Uterus (tissue), 4 donors: ENCODE measurements at places on chromosomes 7 and 10.

DNA sequence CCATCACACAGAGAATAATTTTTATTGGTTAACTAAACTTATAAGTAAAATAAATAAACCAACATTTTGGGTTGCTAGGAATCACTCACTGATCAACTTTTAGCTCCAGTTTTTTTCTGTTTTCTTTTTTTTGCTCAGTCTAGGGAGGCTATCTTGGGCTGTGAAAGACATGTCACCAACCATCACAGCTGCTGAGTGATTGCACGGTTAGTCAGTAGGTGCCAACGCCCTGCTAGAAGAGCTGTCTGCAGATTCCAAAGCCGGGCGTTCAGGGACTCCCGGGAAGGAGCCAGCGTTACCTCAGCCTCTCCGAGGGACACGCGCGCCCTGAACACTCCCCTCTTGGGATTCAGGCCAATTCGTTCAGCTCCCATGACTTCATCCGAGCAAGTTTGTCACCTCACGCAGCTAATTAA is 604 bp upstream of the STAM start:
- no peak for DNase-seq

GRCh38 chr7:81846398-81846797 is 76.6 kb upstream of the HGF start:
- DNase-seq: no peak

GRCh38 chr7:151089893-151090730 is 3.8 kb downstream of the AGAP3 start:
- DNase-seq: no peak

GRCh38 chr10:30587522-30588031 is 42.0 kb downstream of the LYZL2 start:
- DNase-seq: no peak

DNA sequence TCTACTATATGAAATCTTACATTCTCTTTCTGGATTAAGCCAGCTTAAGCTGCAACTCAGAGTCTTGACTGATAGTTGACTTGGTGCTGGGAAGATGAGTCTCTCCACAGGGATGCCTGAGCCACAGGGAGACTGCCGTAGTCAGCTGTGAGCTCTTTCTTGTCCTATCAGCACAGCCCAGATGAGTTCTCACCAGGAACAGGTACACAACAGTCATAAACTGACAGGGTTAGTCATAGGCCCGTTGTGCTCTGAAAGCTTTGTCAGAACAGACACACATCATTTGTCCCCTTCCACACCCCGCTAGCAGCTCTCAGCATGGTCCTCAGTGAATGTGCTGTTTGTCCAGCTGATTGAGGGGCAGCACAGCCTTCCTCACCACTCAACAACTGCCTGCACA is 221.6 kb downstream of the RPS24 start:
- no peak for DNase-seq

- no peak for DNase-seq
Observed at GRCh38 chr10:74104480-74104879, 46.1 kb downstream of the AP3M1 start.

GRCh38 chr7:130396109-130396508 is 15.8 kb downstream of the CPA1 start:
- DNase-seq: no peak

- DNase-seq: no peak
Observed at GRCh38 chr10:8416760-8417159, 362.3 kb downstream of the GATA3 start.

DNA sequence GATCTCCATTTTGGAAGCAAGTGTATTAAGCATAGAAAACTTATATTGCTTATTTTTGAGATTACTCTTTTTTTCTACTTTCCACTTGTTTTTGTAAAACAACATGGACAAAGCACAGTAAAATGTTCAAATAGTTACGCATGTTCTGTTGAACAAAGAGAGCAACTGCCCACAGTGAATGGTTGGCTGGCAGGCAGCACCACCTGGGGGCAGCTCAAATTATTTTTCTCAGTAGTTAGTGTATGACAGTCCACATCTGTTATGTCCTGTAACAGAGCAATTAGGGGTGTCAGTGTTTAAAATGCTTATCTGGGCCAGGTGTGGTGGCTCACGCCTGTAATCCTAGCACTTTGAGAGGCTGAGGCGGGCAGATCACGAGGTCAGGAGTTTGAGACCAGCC is 46.1 kb upstream of the CACUL1 start:
- DNase-seq: no peak

- no peak for DNase-seq
Observed at GRCh38 chr10:63501954-63502353, 19.2 kb upstream of the REEP3 start.

DNA sequence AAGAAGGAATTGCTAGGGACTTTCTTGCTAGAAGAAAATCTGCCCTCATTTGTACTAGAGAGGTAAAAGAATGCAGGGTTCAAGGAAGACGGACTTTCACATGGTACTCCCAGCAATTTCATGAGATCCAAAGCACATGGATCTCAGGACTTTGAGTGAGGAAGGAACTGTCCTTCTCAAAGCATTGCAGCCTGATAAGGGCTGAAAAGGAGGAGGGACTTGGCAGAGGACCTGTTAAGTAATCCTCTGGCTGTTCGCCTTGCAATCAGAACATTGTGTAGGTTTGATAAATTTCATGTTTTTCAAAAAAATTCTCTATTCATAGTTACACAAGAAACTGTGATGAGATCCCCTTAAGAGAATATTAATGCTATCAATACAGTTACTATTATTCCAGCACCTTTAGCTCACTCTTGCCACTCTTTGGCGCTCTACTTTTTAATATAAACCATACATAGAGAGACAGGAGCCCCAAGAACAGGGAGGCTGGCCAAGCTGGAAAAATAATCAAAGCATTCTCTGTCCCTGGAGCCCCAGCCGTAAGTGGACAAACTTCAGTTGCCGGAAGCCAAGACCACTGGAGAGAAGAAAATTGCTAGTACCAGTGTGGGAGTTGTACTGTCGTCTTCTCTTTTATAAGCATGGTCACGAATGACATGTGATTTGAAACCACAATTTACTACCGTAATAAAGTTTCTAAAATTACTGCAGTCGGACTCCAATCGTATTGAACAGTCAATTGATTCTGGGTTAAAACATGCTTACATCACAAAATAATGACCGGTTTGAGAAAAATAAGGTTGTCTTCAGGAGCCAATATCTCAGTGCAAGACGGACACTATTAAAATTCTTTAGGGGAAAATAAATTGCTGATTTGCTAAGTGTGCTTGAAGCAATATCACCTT is 424.4 kb downstream of the SDK1 start:
- DNase-seq: no peak

GRCh38 chr7:122752583-122752982 is 49.9 kb upstream of the RNF148 start:
- no peak for DNase-seq

GRCh38 chr10:3659203-3659917 is 125.6 kb downstream of the KLF6 start:
- DNase-seq: no peak

DNA sequence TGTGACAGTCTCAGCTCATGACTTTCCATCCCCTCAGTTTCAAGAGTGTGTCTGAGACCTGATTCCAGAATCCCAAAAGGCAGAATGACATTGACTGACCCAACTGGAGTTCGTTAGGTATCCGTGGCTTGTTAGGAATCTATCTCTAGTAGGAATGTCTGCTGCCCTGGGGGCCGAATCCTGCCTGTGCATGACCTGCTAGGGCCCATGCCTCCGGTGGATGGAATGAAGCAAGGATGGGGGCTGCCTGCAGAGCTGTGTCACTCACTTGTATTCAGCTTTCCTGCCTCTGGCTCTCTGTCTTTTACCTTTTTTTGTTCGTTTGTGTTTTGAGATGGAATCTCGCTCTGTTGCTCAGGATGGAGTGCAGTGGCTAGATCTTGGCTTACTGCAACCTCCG is 129.5 kb downstream of the SDK1 start:
- no peak for DNase-seq

- DNase-seq: no peak
Observed at GRCh38 chr7:57775396-57776088, 325.6 kb downstream of the ZNF716 start.

GRCh38 chr10:38163617-38164016 is 69.5 kb downstream of the ZNF37A start:
- no peak for DNase-seq

DNA sequence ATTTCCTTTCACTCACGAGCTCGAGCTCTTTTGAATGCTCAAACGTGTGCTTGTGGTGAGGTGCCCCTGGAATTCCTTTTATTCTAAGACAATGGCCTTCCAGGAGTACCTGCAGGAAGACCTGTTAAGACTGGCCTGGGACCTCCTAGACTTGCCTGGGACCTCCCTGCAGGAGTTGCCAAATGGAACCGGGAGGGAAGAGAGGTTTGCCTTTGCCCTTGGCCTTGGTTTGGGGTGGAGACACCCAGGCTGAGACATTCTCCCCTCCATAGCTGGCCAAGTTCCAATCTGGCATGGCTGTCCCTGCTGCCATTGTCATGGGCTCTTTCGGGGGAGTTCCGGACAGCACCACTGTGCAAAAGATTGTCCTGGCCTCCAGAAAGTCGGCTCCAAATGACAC is 39.7 kb downstream of the DNAJB12 start:
- DNase-seq: no peak

DNA sequence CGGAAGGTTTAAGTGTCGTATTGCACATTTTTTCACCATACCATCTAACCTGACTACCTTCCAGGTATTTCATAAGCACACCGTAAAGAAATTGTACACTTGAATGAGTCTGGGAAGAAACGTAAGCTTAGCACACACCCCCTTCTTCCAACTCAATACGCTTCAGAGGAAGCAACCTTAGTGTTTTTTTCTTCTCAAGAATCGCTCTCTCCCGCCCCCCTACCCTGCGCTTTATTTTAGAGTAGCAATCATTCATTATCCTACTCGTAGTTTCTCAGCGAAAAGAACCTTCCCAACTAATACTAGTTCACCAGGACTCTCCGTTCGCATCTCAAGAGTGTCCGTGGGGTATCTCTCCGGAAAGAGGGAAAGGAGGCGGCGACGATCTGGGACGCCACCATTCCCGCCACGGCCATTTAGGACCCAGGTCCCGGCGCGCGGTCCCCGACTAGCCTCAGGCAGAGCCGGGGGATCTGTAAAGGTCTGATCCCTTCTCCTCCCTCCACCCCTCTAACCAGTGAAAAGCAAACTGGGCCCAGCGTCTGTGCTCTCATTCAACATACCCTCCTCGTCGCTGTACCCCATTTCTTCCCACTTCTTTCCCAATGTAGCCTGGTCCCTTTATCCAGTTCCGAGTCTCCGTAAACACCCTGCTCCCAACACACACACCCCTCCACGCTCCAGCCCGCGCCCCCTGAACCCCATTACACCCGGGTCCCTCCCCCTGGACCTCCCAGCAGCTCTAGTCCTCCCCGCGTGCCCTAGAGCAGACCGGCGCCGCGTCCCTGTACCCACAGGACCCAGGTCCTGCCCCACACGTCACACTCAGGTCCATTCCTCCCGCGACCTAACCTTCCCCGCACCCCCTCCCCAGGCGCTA is 16.0 kb downstream of the MYOZ1 start:
- no peak for DNase-seq

DNA sequence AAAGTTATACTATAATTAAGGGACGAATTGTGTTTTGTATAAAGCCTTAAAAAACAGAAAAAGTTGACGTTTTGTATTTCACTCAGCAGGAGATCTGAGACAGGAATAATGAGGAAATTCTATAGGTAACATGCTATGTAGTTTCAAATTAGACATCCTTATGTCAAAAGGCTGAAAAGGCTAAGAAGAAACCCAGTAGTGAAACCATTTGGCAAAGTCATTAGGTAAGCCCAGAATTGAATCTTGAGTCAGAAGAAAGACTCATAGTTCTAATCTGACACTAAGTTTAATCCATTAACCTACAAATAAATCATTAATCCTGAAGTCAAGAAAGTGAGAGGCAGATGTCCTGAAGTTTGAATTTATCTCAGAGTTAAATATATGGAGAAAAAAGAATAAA is 79.3 kb downstream of the RNF133 start:
- no peak for DNase-seq

- DNase-seq: no peak
Observed at GRCh38 chr7:149478754-149479153, 17.9 kb upstream of the ZNF777 start.

DNA sequence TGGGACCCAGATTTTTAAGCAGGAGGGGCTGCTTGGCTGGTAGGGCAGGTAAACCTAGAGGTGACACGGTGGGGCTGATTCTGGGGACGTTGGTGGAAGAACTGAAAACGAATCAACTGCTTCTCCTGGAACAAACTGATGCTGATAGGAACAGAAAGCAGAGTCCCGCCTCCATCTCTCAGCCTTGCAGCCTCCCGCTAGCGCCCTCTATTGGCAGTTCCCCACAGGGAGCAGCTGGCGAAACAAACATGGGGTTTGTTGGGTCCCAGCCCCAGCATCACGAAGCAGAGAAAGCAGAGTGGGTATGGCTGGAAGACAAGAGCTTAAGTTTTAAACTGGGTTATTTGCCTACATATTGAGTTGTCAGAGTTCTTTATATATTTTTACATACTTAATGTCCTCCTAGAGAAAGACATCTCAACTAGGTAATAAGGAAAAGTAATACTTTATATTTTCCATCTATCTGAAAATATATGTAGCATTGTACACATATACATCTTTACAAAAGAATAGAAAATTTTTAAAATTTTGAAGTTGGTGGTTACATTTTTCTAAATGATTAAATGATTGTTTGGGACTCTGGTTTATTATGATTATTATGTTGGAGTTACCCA is 42.3 kb upstream of the FOXI2 start:
- DNase-seq: no peak

DNA sequence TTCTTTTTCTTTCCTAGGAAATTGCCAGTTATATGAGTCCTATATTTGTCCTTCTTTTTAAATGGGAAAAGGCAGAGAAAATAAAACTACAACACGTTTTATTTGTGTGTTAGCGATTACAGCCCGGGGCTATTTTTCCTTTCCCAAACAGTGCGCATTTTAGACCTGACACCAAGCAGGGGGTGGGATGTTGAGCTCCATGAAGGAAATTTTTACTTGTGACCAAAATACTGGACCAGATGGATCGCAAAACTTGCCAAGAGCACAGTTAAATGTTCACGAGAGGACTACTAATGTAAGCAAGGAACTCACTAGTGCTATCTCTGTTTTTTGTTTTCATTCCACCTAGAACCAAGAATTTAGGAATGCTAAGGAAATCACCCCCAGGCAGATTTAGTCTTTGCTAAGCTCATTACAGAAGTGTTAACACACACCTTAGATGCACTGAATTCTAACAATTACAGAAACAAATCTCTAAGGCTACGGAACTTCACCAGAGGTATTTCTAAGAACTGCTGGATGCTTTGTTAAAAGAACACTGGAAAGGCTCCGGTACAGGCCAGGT is 114.8 kb downstream of the JAZF1 start:
- no peak for DNase-seq

DNA sequence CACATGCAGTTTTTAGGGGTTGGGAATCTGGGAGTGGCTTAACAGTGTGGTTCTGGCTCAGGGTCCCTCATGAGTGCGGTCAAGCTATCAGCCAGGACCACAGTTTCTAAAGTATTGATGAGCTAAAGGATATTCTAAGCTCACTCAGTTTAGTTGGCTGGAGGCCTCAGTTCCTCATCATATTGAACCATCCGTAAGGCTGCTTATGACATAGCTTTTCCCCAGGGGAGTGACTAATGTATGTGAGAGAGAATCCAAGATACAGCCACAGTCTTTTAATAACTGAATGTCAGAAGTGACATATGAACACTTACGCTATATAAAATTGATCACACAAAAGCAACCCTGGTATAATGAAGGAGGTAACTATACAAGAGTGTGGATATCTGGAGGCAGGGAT is 245.3 kb downstream of the POLR1F start:
- DNase-seq: no peak
